ENCODE measurements at places on chromosomes 7 and 10. TPM values are rescaled to one million over a fixed set of nuclear protein-coding genes. Genes with fewer than 3 reads are reported as not detected.

Gene CLCN1
- total RNA-seq = not detected

Gene ZFYVE27
- 27.3 TPM for total RNA-seq

Gene CYP3A7
- total RNA-seq = not detected

Gene SLC26A5
- not detected for total RNA-seq

DNA sequence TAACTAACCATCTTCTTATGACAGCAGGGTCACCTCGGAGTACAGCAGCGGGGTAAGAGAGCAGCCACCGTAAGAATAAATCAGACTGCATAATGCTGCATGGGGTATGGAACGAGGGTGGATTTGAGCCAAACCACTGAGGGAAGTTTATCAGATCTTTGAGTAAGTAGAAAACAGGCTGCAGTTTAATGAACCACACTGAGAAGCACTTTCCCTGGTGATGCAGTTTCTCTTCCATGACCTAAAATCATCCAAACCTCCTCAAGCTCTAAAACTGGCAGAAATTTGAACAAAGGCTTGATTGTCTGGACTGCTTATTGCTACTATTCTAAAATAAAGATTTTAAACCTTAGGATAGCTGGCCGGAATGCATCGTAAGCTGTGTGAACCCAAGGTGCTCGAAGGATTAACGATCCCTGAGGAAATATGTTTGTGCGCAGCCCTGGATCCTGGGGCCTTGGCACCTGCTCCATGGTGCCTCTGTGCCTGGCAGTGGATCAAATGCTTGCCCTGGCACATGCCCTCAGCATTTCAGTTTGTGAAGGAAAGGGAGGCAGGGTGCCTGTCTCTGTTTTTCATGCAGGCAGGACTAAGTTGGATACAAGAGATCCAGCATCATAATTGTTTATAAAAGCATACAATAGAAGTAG, 322.7 kb downstream of the LHFPL3 start:
- no peaks in the 10 kb centered on the region for H3K4me1 ChIP-seq
- H3K27me3 ChIP-seq = peaks cover 8% of the 10 kb centered on the region
- H3K27ac ChIP-seq = no peak overlapping the region
- no peak overlapping the region for H3K4me3 ChIP-seq

GRCh38 chr7:54860843-54861242, 101.8 kb upstream of the SEC61G start:
- DNase-seq = no peak
- H3K27ac ChIP-seq = no peak overlapping the region
- H3K36me3 ChIP-seq = no peaks in the 10 kb centered on the region
- H3K4me3 ChIP-seq = no peak overlapping the region
- no peaks in the 10 kb centered on the region for H3K4me1 ChIP-seq
- H3K27me3 ChIP-seq = peaks cover 2% of the 10 kb centered on the region

DNA sequence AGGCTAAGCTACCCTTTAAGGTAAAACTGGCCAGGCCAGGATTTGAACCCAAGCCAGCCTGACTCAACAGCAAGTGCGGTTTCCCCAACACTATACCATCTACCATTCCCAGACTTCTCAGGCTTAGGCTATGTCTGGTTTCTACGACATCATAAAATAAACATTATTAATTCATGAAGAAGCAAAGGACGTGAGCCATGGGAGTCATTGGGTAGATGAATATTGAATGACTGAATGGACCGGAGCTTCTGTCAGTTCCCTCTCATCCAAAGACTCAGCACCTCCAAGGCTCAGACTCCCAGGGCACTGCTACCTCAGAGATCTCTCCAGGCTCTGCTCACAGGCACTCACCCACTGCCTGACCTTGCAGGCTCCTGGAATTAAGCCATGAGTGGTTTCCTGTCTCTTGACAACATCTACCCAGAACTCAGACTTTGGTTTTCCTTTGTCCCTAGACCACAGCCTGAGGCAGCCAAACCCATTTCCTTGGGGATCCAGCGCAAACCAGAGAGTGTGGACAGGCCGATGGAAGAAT, 64.6 kb upstream of the STEAP1B start:
- peaks cover 5% of the 10 kb centered on the region for H3K36me3 ChIP-seq
- peaks cover 65% of the 10 kb centered on the region for H3K4me1 ChIP-seq
- DNase-seq = peak; percentile 26
- H3K27me3 ChIP-seq = peaks cover 30% of the 10 kb centered on the region

DNA sequence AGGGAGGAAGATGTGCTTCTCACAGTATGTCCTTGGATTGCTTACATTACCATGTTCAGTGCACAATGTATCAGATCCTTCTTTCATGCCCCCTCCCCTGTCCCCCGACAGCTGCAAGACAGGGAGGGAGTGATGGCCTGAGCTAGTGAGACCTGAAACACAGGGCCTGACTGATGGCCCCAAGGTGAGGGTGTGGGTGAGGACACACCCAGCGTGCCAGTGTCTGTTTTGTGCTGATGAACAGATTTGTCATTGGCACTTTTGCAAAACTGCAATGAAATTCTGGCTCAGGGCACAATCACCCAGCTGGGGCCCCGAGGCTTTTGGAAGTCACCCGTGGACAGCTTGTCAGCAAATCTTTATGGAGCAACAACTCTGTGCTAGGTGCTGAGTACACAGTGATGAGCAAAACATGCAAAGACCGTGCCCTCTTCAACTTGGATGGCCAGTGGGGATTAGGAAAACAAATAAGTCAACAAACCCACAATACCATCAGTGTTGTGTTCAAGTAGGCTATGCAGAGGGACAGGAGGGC, 59.4 kb upstream of the EMX2 start:
- no peak for DNase-seq
- peaks cover 2% of the 10 kb centered on the region for H3K27me3 ChIP-seq
- H3K4me3 ChIP-seq = no peak overlapping the region
- no peak overlapping the region for H3K27ac ChIP-seq
- H3K36me3 ChIP-seq = no peaks in the 10 kb centered on the region

DNA sequence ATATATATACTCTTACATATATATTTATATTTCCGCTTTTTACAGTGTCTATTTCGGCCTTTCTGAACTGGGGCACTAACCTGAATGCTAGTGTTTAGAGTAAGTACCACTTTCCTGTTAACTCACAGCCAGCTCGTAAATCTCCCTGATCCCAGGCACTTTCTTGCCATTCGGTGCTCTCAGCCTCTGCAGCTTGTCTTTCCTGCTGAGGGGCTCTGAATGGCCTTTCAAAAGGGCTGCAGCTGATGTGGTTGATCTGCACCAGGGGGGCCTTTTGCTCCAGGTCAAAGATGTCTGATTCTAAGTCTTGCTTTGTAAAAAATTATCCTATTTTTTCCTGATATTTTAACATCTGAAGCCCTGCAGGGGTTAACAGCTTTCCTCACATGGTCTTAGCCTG, 25.5 kb upstream of the HPS1 start:
- no peak overlapping the region for H3K4me3 ChIP-seq
- no peak for DNase-seq
- peaks cover 9% of the 10 kb centered on the region for H3K27me3 ChIP-seq
- H3K27ac ChIP-seq = no peak overlapping the region
- H3K4me1 ChIP-seq = peaks cover 8% of the 10 kb centered on the region
- no peaks in the 10 kb centered on the region for H3K36me3 ChIP-seq
